ENCODE measurements at places on chromosomes 4 and X.

- DNase-seq, result no peak
Measured at GRCh38 chrX:84907324-84907968, 96.2 kb upstream of the APOOL start.

- DNase-seq, result no peak
Measured at GRCh38 chrX:117397844-117398243, 718.8 kb downstream of the KLHL13 start.

DNA sequence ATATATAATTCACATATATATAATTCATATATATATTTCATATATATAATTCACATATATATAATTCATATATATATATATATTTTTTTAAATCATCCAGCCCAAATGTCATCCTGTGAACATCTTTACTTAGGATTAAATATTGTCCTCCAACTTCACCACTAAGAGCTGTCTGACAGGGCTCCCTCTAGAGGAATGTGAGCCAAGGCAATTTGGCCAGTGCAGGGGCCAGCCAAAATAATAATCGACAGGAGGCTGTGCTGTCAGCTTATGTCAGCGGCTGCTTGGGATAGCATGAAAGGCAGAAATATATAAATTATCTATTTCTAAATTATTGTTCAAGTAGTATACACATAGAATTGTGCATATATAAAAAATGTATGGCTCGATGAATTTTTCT, 29.5 kb downstream of the EGFL6 start:
- DNase-seq, result no peak

DNA sequence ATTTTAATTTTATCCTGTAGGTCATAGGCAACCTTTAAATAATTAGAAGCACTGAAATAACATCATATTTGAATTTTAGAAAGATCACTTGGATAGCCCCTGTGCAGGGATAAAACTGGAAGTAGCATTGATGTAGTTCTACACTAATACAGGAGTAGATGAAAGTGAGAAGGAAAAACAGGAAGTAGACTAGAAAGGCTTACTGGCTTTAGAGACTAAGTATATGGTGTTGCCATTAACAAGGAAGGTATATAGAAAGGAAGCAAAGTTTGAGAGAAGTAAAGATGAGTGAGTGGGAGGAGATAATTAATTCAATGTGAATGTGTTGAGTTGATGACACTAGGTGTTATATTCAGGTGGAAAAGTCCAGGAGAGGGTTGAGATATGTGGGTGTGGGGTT, 73.1 kb upstream of the EPGN start:
- DNase-seq, result no peak

DNA sequence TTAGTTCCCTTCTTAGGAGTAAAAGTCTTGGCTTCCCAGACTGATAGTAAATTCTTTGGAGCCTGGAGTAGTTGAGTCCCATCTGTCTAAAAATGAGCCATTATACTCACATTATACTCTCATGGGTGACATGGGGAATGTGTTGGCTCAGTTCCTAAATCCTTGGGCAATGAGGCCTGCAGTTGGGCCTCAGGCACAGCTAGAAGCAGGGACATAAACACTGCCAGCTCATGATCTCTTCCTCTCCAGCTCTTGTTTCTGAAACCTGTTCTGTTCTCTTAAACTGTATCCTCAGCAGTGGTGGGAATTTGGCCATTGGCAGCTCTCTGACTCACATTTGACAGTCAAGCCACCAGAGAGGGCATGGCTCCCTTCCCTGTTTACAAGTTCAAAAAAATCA, 212.5 kb downstream of the SPATA18 start:
- peak; percentile 39 for DNase-seq

DNA sequence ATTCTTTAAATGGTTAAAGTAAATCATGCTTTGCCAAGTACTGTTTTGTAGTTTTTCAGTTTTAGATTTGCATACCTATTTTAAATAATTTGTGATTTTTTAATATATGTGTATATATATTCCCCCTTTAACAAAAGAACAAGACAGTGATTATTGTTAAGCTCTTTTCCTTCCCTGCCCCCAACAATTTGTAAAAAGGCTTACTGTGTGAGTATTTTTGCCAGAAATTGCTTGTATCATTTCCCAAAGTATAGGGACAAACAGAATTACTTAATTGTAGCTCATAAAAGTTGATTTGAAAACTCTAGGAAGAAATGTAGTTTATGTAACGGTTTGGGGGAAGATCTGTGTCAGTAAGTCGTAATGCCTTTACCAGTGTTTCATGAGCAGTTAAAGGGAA, 19.0 kb downstream of the CPEB2 start:
- DNase-seq, result no peak

- DNase-seq, result no peak
Measured at GRCh38 chr4:131382839-131383238, 1766.3 kb upstream of the PCDH10 start.

GRCh38 chr4:83113429-83113786, 1.1 kb downstream of the PLAC8 start:
- DNase-seq, result no peak

GRCh38 chr4:76950052-76950955, 752 bp downstream of the SEPTIN11 start:
- no peak for DNase-seq

DNA sequence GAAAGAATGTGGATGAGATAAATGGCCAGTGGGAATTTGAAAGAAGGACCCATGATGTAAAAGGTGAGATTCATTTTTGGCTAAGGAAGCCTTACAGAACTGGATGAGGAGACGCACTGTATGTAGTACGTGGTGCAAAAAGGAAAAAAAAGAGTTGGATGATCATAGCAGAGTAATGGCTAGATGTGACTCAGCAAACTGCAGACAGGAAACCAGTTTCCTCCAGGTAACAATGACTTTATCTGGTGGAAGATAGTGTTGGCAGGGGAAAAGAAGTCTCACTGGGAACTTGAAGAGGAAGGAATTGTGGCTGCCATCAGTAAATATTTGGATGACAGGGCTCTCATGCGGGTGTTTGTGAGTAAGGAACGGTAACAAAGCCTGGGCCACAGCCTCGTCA, 243.2 kb downstream of the CPE start:
- DNase-seq, result no peak

- no peak for DNase-seq
Measured at GRCh38 chrX:30027636-30028035, 187.7 kb upstream of the MAGEB2 start.

DNA sequence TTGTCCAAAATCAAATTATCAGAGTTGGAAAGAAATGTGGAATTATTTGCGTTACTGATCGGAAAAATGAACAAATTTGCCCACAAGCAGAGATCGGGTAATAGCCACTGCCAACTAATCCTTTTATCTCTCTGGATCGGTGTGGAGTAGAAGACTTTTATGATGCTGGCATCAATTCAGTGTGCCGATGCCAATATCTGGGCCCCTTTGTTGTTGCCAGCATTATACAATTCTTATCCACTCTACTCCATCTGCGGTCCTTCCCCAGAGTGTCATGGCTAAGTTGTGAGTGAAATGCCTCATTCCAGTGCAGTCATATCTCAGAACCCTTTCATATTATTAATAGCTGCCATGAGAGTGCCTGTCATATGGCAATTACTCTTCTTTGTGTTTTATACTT, 660.2 kb downstream of the ADGRL3 start:
- no peak for DNase-seq

GRCh38 chr4:102606261-102606660, 105.1 kb downstream of the NFKB1 start:
- no peak for DNase-seq

DNA sequence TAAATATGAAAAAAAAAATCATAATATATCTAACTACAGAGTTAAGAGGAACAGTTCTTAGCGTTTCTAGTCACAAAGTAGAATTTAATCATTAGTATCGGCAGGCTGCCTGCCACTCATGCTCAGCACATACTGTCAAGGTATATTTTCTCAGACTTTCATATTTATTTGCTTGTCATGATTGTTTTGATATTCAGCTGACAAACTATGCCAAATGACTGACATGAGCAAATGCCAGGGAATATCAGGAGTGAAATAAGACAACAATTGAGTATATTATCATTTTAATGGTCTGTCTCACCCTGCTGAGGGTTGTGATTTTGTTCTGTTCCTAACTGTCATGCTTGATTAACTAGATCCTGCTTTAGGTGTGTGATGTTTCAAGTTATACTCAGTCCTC, 395.0 kb upstream of the SPOCK3 start:
- no peak for DNase-seq

- DNase-seq, result no peak
Measured at GRCh38 chr4:15100994-15101695, 98.9 kb downstream of the CPEB2 start.

- no peak for DNase-seq
Measured at GRCh38 chr4:176149680-176150355, 45.6 kb downstream of the SPATA4 start.

- DNase-seq, result peak; percentile 33
Measured at GRCh38 chr4:26372525-26373172, 51.8 kb downstream of the RBPJ start.

GRCh38 chrX:40318801-40319200, 221.0 kb upstream of the BCOR start:
- DNase-seq, result no peak

DNA sequence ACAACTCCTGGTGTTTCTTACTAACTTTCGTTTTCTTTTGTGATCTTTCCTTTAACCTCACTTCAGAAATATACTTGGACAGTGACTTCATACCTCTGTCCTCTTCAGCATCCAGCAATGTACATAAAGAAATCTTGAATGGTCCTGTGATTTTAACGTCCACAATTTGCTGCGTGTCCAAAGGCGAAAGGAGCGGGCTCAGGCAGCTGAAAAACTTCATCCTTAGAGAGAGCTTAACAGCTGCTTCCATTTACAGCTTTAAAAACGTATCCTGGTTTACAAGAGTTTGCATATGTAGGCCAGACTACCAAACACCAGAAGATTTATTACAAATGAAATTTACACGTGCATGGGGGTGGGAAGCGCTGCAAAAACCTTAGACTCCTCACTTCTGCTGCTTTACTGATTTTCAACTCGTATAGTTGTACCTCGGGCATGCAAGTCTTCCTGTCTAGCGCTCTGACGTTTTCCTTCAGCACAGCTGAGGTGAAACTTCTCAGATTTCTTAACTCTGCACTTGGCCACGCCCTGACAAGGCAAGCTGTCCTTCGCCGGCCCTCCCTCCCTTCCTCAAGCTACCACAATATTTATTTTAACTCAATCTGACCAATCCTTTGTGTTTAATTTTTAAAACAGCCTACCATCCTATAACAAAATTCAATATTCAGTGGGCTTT, 406.4 kb downstream of the FAM47A start:
- no peak for DNase-seq

GRCh38 chrX:101391831-101392230, 1.0 kb downstream of the RPL36A start:
- no peak for DNase-seq

DNA sequence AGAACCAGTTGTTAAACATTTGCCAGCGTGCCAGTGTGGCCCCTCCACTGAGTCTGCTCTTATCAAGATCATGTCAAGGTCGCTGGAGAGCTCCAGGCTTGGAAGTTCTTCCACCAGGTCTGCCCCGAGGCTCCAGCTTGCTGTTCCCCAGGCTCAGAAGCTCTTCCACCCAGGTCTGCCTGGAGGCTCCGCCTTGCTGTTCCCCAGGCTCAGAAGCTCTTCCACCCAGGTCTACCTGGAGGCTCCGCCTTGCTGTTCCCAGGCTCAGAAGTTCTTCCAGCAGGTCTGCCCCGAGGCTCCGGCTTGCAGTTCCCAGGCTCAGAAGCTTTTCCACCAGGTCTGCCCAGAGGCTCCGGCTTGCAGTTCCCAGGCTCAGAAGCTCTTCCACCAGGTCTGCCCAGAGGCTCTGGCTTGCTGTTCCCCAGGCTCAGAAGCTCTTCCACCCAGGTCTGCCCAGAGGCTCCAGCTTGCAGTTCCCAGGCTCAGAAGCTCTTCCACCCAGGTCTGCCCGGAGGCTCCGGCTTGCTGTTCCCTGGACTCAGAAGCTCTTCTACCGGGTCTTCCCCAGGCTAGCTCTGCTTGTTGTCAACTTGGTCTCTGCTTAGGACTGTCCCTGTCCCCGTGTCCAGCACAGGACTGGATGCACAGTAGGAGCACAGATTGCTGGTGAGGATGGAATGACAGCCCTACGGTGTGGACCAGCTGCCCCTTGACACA, 54.4 kb downstream of the HMX1 start:
- no peak for DNase-seq

- no peak for DNase-seq
Measured at GRCh38 chr4:801436-802124, 24.3 kb downstream of the CPLX1 start.

- no peak for DNase-seq
Measured at GRCh38 chr4:166259081-166259480, 386.0 kb downstream of the TLL1 start.
